Nephron progenitor cell (in vitro differentiated cells): ENCODE measurements at places on chromosomes 4 and X.

DNA sequence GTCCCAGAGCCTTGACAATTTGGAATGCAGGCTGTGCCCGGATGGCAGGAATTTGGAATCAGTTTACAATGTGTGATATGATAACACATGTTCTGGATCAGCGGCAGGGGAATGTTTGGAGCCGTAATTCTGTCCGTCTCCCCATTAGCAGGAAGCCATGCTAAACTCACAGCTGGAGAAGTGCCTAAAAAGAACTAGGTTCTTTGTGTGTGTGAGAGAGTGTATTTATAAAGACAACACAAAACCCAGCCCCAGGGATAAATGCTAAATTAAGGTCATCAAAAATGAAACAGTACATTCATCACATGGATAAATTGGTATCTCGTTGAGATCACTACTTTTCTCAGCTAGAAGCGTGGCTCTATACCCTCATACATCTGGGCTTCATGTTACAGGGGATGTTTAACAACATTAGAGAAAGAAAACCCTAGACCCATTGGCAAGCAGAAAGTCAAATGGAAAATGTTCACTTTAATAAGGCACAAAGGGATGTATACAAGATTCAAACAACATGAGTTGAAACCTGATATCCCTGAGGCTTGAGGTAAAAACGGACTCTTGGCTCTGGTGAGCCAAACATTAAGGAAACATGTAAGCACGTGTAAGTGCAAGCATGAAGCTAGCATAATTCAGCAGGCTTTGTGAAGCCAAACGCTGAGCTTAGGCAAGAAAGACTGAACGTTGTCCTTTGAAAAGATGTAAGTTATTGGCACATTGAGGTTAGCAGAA, 18.0 kb upstream of the TMEM131L start:
- peak; percentile 9 for DNase-seq

DNA sequence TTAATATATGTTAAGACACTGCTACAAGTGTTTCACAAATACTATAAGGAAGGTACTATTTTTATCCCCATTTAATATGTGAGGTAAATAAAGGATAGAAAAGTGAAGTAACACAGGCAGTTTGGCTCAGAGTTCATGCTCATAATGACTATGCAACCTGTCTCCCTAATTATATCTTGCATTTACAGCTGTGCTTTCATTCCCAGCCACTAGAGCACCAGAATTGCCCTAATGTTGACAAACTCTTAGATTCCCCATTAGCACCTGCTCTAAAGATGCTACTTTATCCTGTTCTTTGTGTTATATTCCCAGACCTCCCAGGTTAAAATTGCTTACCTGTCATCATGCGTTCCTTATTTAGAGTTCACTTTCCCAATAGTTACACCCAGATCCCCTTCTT, 833.6 kb downstream of the CCSER1 start:
- no peak for DNase-seq

GRCh38 chr4:99205153-99205979, 13.7 kb downstream of the ADH6 start:
- peak; percentile 20 for DNase-seq

GRCh38 chr4:139035650-139036049, 20.1 kb downstream of the NOCT start:
- no peak for DNase-seq

- DNase-seq = no peak
These were observed 62.7 kb upstream of the SCML1 start for GRCh38 chrX:17674601-17675000.

- DNase-seq = no peak
These were observed 65.8 kb upstream of the SLC4A4 start for GRCh38 chr4:71272976-71273375.

GRCh38 chrX:17527922-17528321, 152.9 kb downstream of the NHS start:
- no peak for DNase-seq

- DNase-seq = no peak
These were observed 1.2 kb downstream of the GNPDA2 start for GRCh38 chr4:44725166-44725565.

DNA sequence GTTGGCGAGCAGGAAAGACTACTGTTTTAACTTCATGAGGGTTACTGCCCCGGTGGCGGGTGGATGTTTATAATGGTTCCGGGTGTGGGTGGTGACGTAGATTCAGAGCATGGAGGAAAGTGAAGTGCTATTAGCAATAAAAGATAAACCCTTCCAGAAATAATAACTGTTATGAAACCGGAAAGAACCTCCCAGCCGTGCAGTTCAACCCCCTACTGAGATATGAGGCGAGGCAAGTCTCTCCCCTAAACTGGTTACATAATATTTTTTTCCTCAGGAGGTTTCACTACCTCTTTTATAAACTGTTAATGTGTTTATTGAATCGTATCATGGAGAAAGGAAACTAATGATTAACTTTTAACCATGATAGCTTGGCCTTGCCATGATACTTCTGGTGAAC, 33.9 kb upstream of the STIM2 start:
- DNase-seq = no peak

- DNase-seq = no peak
These were observed 20.4 kb upstream of the WAS start for GRCh38 chrX:48663241-48663640.

GRCh38 chr4:109233570-109233969, 68.9 kb downstream of the COL25A1 start:
- DNase-seq = no peak

- DNase-seq = no peak
These were observed 128.8 kb downstream of the COMMD8 start for GRCh38 chr4:47334652-47335051.

- DNase-seq = no peak
These were observed 153.0 kb downstream of the ADAM29 start for GRCh38 chr4:175071123-175071522.

DNA sequence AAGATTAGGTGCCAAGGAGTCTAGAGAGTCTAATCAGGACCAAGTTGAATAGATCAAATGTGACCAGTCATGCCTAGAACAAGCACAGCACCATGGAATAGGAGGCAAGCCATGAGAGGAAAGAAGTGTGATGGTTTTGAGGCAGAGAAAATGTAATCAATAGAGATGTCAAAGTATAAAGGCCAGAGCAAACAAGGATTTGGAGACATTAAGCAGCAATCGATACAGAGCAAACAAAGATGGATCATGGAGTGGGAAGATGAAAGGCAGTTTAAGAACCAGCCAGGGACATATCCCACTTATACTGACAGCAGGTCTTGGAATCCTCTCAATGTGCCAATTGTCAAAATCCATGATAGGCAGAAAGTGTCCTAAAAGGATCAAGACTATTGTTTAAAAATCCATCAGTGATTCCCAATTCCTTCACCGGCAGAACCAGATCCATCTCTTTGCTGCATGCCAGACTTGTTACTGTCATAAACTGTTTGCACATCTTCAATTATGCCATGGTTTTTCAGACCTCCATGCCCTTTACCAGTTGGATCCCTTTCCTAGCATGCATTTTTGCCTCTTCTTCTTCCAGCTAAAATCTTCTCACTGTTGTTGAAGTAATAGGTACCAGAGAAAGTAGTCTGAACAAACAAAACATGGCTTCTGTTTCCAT, 520.7 kb upstream of the ARX start:
- DNase-seq = no peak

- DNase-seq = peak; percentile 45
These were observed 10.7 kb upstream of the CXCL8 start for GRCh38 chr4:73729534-73730165.

DNA sequence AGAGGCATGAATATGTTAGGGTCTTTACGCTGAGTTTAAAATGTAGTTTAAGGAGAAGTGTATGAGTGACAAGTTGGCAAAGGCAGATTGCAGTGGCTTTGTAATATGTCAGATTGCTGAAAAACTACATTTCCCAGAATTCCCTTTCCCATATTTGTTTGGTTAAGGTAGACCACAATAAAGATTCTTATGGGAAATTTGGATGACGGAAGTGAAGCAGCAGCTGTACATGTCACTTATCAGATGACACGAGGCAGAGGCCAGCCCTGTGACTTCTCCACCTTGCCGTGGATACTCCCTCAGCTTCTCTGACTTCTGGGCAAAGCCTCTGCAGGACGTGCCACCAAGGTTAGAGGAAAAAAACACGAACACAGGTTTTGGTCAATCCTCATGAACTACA, 229.7 kb upstream of the DKK2 start:
- DNase-seq = no peak

DNA sequence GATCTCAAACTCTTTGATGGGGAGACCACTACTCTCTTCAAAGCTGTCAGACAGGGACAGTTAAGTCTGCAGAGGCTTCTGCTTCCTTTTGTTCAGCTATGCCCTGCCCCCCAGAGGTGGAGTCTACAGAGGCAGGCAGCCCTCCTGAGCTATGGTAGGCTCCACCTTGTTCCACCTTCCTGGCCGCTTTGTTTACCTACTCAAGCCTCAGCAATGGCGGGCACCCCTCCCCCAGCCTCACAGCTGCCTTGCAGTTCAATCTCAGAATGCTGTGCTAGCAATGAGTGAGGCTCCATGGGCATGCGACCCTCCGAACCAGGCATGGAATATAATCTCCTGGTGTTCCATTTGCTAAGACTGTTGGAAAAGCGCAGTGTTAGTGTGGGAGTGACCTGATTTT, 42.1 kb upstream of the UGT2B10 start:
- no peak for DNase-seq

DNA sequence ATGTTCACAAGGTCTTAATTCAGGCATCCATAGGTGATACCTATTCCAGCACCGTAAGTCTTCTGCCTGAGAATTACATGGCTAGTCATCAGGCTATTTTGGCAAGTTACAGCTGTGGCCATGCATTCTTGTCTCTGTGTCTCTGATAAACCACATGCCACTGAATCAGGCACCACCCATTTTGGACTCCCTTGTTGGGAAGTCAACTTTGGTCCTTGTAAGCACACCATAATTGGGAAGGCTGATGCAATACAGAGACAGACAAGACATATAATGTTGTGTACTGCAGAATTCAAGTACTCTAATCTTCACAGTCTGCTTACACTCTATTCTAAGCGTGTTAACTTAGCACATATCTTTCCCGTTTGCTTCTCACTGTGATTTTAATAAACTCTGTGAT, 483.7 kb upstream of the FTHL17 start:
- no peak for DNase-seq

- DNase-seq = no peak
These were observed 9.0 kb downstream of the TCEAL1 start for GRCh38 chrX:103637604-103638338.

GRCh38 chr4:38082424-38083385, 122.5 kb downstream of the PTTG2 start:
- DNase-seq = no peak

DNA sequence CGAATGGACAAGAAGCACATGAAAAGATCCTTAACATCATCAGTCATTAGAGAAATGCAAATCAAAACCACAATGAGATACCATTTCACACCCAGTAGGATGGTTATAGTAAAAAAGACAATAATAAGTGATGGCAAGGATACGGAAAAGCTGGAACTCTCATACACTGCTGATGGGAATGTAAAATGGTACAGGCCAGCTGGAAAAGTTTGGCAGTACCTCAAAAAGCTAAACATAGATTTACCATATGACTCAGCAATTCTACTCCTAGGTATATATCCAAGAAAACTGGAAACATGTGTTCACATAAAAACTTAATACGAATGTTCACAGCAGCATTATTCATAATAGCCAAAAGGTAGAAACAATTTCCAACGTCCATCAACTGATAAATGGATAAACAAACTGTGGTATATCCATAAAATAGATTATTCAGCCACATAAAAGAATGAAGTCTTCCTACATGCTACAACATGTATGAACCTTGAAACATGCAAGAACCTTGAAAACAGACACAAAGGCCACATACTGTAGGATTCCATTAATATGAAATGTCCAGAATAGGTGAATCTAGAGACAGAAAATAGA, 11.9 kb downstream of the RPS6KA3 start:
- DNase-seq = no peak

DNA sequence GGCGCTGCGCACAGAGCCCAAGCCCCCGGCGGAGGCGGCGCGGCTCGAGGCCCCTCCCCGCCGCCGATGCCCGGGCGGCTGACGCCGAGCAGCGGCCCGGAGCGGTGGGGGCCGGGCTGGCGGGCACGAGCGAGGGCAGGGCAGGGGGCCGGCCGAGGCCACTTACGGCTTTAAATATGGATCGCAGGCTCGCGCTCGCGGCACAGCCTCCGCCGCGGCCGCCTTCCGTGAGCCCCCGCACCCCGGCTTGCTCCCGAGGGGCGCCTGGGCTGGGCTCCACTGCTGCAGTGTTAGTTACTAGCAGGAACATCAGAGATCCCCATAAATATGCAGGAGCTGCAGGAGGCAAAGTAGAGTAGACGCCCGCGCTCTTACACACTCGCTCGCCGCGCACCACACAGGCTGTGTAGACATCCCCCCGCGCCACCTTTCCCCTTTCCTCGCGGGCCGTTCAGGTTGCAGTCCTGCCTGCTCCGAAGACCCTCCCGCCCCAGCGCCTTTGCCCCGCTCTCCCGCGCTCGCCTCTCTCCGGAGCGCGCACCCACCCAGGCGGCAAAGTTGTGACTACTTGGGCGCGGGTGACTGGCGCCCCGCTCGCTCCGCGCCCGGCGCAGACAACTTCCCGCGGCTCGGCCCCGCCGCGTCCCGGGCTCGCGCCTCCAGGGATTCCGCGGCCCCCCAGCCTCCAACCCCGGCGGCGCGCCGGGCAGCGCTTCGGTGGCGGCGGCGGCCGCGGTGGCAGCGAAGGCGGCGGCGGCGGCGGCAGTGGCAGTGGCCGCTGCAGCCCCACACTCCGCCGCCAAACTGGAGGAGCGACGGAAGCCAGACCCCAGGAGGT, 152.0 kb upstream of the SLC4A4 start:
- peak; percentile 73 for DNase-seq

GRCh38 chr4:81922313-81922712, 450.6 kb upstream of the RASGEF1B start:
- no peak for DNase-seq

DNA sequence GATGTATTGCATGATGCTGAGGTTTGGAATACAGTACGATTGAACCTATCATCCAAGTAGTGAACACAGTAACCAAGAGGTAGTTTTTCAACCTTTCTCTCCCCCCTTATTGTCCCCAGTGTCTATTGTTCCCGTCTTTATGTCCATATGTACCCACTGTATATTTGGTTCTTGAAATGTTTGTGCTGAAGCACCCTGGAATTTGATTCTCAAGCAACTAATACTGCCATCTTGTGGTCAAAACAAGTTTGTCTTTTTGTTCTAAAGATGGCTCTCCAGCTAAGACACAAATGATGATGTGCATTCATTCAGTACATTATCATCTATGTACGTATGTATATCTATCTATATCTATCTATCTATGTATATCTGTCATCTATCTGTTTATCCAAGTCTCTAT, 33.5 kb upstream of the DCX start:
- peak; percentile 21 for DNase-seq

DNA sequence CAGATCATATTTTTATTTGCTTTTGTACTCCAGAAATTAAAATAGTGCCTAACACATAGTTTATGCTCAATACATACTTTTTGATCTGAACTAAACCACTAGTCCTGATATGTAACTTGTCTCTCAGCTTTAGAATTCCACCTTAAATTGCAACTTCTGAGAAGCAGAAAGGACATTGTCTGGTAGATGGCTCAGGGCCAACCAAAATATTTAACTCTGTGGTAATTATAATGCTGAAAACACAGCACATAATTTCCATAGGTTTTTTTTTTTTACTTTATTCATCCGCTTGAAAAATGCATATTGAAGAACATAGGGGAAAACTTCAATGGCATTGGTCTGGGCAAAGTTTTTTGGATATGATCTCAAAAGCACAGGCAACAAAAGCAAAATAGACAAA, 59.3 kb downstream of the AREG start:
- no peak for DNase-seq

GRCh38 chr4:141804836-141805235, 168.5 kb downstream of the IL15 start:
- DNase-seq = no peak

GRCh38 chr4:183469285-183469684, 24.8 kb downstream of the CDKN2AIP start:
- DNase-seq = no peak
